ENCODE measurements at places on chromosomes 12 and 14.

DNA sequence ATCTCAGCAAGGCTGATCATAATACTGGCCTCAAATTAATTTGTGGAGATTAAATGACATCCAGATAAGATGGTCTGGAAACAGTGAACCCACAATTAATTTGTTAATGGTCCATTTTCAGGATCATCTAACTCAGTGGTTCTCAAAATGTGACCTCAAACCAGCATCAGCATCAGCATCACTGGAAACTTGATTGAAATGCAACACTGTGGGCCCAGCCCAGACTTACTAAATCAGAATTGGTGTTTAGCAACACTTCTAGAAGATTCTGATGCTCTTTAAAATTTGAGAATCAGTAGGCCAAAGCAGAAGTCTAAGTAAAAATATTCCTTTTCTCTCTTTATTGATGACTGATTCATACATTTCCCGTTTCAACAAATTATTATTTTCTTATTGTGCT lies 10.7 kb upstream of the KRT82 start:
- no peak for DNase-seq

DNA sequence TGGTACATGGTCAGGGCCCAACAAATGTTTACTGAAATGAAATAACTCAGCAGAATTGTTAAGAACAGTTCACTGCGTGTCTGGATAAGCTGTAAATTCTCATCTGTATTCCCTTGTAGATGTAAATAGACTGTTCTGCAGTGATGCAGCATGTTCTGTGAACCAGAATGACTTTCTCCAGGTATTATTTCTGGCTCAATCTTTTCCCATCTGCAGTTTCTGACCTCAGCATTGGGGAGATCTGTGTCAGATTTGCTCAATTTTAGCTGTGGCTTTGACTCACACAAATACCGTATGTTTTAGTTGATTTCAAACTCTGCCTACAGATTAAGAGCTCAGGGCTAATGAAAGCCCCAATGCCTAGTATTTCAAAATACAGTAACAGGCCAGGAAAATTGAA lies 49.2 kb upstream of the DICER1 start:
- DNase-seq = no peak

GRCh38 chr14:74653386-74654138 lies 41.5 kb upstream of the LTBP2 start:
- DNase-seq = no peak

DNA sequence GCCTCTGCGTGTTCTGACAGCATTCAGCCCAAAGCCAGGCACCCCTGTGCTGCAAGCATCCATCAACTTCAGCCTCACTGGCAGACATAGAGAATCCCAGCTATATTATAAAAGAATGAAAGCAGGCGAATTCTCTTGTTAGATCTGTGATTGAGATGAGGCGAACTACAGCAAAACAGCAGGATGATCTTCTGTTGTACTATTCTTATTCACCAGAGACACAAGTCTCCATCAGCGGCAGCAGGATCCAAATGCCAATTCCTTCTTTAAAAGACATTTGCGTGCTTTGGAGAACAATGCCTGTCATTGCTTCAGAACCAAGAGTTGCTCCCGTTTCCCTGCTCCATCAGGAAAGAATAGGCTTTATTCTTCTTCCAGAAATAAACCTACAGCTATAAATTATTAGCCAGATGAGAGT lies 188.9 kb downstream of the SLC41A2 start:
- no peak for DNase-seq

DNA sequence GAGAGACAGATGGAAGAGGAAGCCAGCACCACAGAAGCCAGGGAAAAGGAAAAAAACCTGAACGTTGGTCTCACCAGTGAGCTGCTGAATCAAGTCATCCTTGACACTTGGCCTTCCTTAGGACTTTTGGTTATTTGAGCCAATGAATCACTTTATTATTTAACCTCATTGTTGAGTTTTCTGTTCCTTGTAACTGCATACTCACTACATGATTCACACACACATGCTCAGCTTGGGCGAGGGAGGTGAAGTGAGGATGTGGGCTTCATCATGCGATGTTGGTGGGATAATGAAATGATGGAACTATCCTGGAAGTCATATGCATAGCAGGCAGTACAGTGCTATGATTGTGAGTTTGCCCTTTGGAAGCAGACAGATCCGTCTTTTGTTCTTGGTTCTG lies 40.6 kb upstream of the RPH3A start:
- no peak for DNase-seq

DNA sequence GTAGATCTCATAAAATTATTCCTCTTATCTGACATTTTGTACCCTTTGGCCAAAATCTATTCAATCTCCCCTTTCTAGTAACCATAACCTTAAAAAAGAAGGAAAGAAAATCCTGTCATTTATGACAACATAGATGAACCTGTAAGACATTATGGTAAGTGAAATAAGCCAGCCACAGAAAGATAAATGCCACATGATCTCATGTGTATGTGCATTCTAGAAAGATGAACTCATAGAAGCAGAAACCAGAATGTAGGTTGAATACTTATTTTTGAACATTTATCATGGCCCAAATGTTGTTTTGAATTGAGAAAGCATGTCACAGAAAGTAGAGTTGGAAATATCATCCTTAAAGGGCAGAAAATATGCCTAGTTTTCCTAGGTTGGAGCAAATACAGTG lies 1053.6 kb downstream of the SLC6A15 start:
- no peak for DNase-seq

DNA sequence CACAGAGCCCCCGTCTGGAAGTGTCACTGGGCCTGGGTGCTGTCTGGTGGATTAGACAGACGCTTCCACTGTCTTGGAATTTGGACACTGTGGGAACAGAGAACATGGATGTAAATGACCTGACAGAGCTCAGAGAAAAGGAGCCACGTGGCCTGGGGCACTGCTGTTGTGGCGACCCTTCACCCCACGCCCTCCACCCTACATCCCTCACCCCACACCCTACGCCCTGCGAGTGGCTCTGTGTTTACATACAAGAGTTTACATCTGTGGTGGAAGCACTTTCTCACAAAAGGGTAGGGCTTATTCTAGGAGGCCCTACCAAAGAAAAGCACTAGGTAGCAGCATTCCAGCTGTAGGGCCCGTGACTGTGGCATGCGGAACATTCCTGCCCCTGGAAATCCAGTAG lies 47.7 kb downstream of the B4GALNT3 start:
- DNase-seq = no peak

- DNase-seq = no peak
Observed at GRCh38 chr12:67239061-67239460, 30.1 kb upstream of the CAND1 start.

DNA sequence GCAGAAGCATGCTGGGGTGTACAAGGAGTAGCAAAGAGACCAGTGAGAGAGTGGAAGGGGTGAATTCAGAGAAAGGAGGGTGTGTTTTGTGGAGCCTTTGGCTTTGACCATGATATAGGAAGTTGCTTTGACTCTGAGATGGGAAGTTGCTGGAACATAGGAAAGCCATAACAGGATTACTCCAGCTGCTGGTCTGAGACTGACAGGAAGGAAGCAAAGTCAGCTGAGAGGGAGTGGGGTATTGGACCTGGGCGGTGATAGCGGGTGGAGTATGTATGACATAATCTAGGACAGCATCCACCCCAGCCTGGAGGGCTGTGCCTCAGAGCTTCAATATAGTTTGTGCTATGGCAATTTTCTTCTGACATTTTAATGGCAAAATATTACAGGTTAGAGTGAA lies 324.4 kb downstream of the PDZRN4 start:
- DNase-seq = no peak

DNA sequence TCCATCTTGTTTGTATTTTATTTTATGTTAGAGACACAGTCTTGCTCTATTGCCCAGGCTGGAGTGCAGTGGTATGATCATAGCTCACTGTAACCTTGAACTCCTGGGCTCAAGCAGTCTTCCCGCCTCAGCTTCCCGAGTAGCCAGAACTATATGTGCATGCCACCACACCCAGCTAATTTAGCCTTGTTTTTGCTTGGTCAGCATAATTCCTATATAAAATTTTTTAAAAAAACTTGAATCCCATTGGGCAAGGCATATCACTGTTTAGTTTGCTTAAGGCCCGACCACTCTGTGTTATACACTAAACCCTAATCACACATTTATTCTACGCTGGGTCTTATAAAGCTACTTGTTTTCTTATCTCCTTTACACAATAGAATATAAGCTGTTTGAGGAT lies 266.4 kb downstream of the AKAP6 start:
- no peak for DNase-seq

DNA sequence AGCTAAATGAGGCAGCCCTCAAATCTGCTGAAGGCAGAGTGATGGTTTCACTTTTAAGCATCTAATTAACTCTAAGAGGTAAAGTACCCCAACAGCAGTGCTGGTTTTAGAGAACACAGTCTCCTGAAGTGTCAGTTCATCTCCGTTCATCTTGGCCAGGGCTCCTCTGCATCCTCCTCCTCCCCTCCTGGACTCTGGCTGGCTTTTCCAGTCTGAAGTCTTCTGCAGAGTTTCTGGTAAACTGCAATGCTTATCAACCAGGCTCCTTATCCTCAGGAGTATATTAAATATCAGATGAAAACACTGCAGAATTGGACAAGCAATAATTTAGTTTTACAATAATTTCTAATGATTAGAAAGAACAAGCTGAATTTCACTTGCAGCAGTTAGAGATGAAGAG lies 115.4 kb downstream of the GTF2A1 start:
- DNase-seq = no peak

- no peak for DNase-seq
Observed at GRCh38 chr12:62677355-62677754, 210.7 kb downstream of the MON2 start.

- peak; percentile 21 for DNase-seq
Observed at GRCh38 chr12:131222329-131223139, 268.8 kb downstream of the ADGRD1 start.

- no peak for DNase-seq
Observed at GRCh38 chr14:96380735-96381134, 11.2 kb upstream of the AK7 start.

DNA sequence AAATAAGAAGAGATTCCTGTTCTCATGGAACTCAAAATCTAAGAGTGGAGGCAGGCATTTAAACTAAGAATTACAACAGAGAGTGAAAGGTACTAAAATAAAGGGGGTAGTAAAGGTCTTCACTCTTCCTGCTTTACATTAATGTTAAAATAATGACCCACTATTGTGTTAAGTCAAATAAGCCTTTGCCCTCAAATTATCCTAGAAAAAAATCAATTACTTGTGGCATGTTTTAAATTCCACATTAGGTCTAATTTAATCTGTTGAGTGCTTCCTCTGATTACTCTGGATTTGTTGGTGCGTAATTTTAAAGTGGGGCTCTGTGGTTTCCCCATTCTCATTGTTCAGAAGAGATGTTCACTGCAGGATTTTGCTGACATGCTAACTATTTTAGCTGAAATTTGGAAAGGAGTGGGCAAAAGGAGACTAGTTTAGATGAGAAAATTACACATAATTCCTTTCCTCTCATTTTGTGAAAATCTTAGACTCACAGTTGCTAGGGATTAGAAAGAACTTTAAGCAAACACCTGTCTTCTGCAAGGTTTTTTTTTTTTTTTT lies 35.5 kb downstream of the BTG1 start:
- no peak for DNase-seq

DNA sequence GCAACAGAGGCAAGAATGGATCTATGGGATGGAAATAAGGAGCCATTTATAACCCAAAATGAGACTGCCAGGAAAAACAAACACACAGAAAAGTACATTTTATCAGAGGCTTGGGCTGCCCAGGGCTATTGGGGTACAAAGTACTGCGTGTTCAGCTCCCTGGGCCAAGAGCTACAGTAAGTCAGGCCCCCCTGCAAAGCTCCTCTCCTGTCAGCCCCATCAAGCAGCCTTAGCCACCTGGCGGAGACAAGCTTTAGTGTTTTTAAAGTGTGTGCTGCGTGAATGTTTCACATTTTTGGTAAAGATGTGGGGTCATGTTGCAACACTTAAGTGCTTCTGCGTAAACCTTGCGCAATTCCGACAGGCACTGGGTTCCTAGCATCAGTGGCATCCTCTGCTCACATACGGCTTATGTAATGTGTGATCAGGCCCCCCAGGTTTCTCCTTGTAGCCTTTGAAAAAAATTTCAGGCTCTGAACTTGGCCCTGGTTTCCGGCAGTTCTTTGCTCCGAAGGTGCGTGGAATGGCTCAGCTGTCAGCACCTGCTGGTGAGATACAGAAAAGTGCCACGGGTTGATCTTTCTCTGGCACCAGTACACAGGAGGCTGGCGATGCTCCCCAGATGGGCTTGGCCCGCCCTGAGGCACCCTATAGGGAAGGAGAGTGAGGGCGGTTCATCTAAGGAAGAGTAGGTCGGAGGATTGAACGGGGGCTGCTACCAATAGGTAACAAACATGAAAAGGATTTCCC lies 198.7 kb upstream of the EEA1 start:
- DNase-seq = no peak

DNA sequence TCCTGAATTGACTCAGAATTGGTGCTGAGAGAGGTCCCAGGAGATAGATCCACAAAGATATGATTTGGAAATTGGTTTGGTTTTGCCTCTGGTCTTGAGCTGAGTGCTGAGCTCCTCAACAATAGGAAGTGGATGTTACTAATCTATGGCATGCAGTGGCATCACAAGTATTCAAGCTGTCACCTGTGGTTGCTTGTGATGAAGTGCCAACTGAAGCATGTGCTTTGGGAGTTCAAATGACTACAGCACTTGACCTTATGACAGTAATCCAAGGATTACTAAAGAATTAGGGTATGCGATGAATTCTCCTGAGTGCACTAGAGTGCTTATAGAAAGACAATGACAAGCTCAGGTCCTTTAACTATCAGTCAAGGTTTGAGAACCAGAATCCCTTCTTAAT lies 406.2 kb downstream of the NOVA1 start:
- DNase-seq = no peak

GRCh38 chr12:96906498-96906848 lies 584 bp upstream of the NEDD1 start:
- no peak for DNase-seq

DNA sequence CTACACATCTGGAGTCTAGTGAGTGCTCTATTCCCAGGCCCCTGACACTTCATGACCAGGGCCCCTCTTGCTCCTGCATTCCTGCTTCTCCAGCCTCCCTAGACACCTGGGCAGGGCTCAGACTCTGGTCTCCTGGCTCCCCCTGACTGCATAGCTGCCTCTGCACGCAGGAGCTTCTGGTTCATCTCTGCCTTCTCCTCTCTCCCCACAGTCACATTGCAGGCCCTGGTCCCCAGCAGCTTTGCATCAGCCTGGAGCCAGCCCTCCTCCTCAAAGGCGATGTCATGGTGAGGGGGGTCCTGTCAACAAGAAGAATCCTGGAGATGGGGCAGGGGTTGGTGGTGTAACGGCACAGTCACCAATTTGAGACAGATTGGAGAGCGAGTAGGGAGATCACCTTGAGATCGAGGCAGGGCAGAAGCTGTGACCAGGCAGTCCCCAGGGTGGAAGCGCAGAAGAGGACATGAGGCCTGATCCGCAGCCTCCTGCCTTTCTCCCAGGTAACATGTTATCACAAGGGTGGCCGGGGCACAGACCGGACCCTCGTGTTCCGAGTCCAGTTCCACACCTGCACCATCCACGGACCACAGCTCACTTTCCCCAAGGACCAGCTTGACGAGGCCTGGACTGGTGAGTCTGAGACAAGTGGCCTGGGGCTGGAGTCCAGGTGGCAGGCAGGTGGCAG lies 8.1 kb downstream of the TNS2 start:
- DNase-seq = no peak

- peak; percentile 26 for DNase-seq
Observed at GRCh38 chr12:116958402-116959197, 47.9 kb downstream of the FBXW8 start.

All from stimulated activated CD4-positive, alpha-beta T cell treated with anti-CD3 and anti-CD28 coated beads, Interleukin-1b, Interleukin-23, amount 100 ng/mL, for 48 hours (primary cell).